ENCODE measurements at places on chromosomes 2 and 18.

DNA sequence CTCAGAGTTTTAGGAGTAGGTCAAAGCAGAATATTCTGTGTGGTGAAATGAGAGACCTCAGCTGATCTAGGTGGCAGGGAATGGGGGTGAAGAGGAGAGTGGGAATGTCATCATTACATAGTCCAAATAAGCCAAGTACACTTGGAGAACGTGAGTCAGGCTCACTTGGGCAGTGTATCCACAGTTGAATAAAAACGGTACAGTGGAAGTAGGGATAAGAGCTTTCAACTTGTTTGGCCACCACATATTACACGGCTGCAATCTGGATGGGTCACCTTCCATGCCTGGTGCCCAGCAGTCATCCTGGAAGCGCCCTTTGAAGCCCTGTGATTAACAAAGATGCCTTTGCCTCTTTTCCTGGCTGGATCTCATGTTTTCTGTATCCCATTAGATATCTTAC lies 28.6 kb downstream of the MIB1 start:
- DNase-seq = no peak

DNA sequence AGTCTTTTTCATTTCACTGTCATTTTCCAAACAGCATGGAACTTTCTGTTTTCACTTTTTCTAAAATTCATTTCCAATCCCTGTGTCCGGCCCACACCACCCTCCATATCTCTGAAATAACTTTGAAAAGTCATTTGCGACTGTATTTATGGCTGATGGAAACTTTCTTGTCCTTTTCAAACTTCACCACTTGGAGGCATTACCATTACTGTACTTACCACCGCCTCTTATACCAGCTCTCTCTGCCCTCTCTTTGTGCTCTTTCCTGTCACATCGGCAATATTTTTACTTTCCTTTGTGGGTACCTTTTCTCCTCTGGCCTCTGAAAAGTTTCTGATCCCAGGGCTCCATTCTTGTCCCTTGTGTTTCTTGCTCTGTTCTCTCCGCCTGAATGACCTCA lies 39.5 kb upstream of the IL1RL1 start:
- no peak for DNase-seq

DNA sequence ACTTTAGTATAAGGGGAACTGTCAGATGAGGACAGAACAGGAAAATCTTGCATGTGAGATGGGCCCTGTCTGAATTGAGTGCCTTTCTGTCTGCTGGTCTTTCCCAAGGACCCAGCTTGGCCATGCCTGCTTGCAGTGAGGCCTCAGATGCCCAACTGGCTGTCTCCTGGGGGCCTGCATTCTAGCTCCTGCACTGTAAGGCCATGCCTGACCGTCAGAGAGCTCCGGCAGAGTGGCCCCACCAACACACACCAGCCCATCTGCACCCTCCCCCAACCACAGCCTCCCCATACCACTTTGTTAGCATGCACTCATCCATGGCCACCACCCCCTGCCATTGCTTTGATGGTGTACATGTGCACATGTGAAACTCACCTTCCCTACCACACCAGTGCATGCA lies 190.4 kb upstream of the RPRM start:
- DNase-seq = no peak

GRCh38 chr2:210567279-210567678 lies 10.9 kb downstream of the CPS1 start:
- no peak for DNase-seq

DNA sequence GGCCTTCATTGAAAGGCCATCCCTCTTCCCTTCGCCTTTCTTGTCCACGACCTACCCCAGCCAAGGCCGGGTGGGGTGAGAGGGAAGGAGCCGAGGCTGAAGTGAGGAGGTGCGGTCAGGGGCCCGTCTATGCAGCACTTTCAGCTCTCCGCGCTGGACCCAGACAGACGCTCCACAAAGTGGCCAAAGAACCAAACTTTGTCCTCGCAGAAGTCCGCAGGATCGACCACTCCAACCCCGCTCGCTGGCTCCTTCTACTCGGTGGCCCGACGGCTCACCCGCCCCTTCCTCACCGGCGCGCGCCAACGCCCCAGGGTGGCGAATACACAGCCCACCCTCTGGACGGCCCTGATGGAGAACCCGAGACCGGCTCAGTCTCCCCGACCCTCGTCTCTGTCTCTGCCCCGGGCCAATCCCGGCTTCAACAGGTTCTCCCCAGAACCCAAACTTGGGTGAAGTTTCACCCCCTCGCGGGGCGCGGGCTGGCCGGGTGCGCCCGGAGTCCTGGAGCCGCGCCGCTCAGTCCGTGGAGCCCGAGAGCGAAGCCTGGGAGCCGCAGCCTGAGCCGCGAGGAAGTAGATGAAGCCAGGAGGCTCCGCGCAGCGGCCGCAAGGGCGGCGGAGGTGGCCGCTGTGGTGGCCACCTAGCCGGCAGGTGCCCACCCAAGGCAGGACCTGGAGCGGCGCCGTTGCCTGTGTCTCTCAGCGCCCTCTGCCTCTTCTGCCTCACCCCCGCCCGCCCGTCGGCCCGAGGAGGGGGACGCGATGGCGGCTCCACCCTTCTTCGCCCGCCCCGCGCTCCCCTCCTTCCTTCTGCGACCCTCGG lies 26.7 kb upstream of the ALPP start:
- no peak for DNase-seq

DNA sequence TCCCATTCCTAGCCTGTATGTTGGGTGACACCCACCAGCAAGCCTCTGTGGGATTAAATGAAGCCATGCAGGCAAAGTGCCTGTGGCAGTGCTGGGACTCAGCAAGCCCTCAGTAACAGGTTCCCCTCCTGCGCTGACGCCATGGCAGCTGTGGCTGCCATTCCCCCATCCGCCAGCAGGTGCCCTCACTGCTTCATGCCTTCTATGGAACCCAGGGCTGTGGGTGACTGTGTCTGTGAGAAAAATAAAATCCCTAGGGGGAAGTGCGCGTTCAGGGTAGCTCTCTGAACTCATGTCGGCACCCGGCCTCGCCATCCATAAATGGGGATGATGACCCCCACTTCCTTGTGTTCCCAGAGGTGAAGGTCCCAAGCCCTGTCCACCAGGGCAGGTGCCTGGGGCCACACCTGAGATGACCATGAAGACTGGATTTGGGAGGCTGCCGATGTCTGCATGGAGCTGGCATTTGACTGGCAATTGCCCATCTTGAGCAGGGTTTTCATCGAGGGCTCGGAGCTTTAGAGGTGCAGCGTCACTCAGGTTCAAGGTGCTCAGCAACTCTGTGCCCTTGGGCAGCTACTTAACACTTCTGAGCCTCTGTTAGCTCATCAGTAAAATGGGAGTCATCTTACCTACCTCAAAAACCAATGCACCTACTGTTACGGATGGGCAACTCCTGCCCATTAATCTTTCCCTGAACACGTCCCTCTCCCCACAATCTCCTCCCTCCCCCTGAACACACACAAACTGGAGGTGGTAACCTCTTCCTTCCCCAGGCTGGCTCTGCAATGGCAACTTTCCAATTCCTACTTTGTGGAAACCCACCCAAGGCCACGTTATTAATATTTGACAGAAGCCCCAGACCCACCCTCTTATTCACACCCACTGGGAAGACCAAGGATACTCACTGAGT lies 2.9 kb upstream of the MAL start:
- peak; percentile 87 for DNase-seq

DNA sequence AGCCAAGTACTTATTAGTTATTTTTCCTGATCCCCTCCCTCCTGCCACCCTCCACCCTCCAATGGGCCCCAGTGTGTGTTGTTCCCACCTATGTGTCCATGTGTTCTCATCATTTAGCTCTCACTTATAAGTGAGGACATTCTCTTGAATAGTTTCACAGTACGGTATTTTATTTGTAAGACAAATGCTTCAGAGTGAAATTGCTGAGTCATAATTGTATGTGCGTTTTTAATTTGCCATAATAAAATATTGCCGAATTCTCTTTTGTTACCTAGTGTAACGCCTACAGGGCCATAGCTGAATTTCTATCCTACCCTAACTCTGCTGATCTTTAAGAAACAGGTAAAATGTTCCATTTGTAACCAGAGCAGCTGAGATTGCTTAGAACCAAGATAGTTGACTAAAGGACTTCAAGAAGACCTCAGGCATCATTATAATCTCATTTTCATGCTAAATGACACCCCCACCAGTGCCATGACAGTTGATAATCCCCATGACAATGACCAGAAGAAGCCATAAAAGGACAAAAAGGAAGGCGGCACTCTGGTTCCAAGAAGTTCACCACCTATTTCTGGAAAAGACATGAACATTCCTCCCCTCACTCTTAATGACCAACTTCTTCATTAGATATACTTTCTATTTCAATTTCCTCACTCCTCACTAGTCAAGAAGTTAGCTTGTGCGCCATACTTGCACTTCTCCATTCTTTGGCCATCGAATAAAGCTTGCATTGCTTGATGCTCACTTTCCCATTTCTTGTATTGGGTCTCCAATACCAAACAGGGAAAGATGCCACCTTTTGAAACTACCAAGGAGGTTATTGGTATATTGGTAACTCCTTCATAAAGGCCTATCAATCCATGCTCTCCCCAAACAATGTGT lies 18.4 kb downstream of the SCN9A start:
- DNase-seq = no peak

GRCh38 chr2:6574121-6574520 lies 291.6 kb downstream of the CMPK2 start:
- DNase-seq = no peak

- DNase-seq = no peak
These were observed 34.0 kb upstream of the RNF138 start for GRCh38 chr18:32057624-32058165.

DNA sequence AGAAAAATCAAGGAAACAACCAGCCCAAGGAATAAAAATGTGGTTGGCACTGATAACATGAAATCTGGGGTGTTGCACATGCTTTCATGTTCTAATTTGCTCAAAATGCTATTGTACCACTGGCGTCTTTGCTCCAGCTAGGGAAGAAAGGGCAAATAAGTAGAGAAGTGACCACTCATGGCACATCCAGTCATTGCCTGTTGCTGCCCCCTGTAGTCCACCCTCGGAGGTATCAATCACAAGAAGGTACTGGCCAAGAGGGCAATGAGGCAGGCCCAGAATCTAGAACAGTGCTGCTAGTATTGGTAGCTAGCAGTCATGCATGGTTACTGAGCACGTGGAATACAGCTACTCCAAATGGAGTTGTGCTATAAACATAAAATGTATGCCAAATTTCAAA lies 213.4 kb downstream of the CDCA7 start:
- DNase-seq = no peak

DNA sequence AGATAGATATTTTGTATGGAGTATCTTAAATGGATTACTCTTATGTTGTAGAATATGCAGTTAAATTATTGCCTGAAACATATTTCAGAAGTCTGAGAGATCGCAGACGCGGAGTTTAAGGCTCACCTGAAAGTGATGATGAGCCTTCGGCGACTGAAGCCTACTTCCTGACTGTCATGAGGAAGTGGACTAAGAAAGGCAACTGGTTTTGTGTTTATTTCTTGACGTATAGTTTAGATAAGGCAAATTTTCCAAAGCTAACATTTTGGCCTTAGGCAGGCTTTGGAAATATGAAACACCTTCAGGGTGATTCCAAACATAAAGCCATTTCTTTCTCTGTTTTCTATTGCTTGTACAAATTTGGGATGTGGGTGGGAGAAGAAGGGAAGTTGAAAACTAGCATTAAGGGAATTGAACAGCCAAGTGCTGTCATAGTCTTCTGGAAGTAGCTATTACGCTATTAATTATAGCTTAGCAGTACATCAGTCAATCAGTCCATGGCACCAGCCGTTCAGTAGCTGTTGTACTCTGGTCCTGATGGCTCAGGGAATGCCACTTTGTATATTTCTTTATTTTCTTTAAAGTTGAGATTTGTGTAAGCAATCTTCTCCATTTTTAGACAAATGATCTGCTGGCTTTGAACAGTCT lies 1.5 kb downstream of the GRHL1 start:
- DNase-seq = no peak

GRCh38 chr2:24618144-24618543 lies 127.1 kb downstream of the NCOA1 start:
- DNase-seq = no peak

GRCh38 chr18:79924814-79925731 lies 26.4 kb downstream of the SLC66A2 start:
- no peak for DNase-seq

DNA sequence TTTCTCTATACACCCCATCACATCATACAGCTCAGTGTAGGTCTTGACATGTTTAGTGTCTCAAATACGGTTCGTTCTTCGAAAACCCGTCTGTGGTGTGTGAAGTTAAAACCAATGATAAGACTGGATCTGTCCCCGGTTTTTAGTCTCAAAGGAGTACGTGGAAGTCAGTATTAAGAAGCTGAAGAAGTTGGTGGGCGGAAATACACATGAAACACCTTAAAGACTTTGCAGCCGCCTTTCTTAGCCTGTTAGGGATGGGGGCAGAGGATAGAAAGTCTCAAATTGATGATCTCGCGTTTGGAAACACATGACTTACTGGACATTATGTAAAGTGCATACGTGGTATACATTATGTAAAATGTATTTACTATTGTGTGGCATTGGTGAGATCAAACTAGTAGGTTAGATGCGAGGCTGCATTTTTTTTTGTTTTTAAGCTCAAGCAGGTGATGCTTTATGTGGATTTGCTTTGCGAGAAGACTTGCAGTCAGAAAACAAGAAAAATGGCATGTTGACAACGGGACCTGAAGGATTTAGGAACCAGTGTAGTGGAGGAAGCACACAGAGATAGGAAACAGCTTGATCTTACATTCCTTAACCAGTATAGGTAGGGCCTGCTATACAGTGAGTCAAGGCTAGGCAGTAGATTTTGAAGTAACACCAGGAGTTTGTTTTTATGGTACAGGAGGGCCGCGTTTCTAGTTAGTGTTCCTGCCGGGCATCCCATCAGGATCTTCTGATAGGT lies 1.2 kb downstream of the CNOT11 start:
- DNase-seq = no peak

DNA sequence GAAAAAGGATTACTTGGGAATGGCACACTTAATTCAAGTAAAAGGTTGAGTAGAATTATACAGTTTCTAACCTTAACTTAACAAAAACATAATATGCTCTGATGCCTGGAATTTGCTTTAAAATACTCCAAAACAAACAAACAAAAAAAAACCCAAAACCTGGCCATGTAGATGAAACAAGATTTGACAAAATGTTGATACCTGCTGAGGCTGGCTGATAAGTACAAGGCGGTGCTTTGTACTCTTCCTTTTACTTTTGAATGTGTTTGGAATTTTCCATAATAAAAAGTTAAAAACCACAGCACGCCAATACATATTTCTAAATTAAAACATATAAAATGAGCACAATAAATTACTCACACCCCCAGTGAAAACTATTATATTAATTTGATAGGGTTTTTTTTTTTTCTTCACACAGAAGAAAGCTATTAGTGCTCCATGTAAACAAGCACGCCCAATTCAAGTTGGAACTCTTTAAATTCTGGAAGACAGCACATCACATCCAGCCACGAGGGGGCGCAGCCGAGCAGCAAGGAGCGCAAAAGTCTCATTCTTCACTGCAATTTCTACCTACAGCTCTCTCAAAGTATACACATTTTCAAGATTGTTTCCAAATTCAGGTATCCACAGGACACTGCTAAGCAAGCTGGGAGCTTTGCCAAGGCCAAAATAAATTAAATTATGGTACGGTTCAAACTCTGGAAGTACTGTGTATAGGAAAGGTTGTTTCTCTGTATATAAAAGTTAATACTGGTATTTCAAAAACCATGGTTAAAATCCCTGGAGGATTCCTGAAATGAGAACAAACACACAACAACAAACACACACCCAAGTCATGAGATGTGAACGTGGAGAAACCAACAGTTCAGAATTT lies 7.5 kb downstream of the SERTAD2 start:
- peak; percentile 75 for DNase-seq

GRCh38 chr2:241237047-241237446 lies 48.6 kb downstream of the ANO7 start:
- DNase-seq = no peak
